ENCODE measurements at places on chromosomes 3 and 15.

GRCh38 chr3:38480930-38481329, 15.2 kb upstream of the EXOG start:
- DNase-seq: no peak

DNA sequence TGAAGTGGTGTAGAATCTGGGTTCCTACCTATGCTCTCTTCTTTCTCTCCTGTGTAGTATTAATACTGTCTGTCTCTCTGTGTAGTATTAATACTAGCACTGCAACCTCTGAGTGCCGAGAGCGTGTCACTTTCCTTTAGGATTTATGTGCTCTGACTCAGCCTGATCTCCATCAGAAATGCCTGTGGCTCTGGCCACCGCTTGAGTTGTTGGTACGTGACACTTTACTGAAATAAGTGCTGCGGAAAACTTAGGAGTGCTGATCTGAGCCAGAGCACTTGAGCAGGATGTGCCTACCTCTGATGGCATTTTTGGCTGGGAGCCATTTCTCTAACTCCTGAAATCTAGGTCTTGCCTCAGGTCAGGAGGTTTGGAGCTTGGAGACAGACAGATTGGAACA, 807.4 kb downstream of the SQOR start:
- DNase-seq: no peak

GRCh38 chr3:127637971-127638370, 9.0 kb downstream of the PODXL2 start:
- no peak for DNase-seq

- no peak for DNase-seq
These were observed 25.4 kb upstream of the SRP14 start for GRCh38 chr15:40064231-40064894.

DNA sequence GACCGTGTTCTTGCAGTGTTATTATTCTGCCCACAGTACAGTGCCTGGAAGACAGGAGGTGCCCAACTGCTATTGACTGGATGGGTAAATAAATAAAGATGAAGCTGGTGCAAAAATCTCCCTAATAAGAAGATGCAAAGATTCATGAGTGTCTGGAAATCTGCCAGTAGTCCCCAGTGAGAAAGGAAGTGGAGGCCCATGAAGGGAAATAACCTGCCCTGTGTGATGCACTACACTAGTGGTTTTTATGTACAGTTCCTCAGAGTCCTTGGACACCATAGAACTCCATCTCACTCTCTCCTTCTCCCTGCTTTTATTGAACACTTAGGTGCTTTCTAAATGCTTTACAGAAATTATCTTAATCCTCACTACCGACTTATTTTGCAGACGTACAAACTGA, 8.3 kb upstream of the SUCLG2 start:
- DNase-seq: no peak

- DNase-seq: no peak
These were observed 138.2 kb downstream of the PLD1 start for GRCh38 chr3:171672124-171672523.

DNA sequence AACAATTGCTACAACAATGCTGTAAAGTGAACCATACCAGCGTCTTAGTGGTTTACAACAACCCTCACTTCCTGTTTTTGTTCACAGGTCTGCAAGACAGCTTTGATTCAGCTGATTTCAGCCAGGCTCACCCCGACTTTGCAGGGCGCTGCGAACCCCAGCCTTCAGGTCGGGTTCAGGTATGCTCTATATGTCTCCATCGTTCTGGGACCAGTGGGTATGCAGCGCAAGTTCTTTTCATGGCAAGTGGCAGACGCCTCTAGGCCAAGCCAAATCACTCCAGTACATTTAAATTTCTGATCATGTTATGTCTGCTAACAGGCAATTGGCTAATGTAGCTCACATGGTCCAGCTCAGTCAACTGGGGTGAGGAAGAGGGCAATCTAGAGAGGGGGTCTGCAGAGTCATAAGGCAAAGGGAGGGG, 52.4 kb upstream of the RGMA start:
- no peak for DNase-seq

DNA sequence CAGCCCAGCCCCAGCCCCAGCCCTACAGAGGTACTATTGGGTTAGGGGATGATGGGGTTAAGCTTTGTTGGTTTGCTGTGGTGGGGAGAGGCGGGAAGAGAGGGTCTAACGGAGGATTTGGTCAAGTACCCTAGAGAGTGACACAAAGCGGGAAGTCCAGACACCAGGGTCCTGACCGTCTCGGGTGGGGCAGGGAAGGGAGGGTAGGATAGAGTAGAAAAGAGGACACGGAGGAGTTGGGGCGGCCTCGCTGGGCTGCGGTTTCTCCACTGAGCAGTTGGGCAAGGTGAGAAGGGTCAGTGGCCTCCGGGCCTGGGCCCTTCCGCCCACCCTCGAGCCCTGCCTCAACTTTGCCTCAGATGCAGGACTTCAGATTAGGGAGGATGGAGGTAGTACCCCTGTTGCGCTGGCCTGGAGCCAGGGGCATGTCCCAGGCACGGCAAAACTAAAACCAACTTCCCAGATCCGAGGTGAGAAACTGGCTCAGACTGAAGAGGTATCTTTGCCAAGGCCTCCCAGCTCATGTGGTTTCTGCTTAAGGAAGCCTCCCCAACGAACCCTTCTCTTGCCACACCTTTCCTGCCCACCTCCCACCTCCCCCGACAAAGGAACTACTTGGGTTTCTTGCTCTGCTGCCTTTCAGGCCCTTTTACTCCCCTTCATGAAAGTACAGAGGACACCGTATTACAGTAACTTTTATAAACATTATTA, 551 bp downstream of the PML start:
- no peak for DNase-seq

GRCh38 chr3:160826408-160826807, 70.4 kb downstream of the PPM1L start:
- no peak for DNase-seq

DNA sequence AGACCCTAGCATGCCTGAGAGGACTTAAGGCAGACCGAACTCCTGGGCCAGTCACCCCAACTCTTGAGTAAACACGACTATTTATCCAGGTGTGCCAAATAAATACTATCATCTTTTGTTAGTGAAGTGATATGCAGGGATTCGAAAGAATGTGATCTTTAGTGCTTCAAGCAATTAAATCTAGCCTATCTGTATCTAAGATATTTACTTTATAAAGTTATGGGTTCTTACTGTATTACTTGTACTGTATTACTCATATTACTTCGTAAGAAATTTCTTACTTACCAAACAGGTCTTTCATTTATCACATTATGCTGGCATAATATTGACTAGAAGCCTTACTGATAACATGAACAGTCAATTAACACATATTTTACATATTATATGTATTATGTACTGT, 211.6 kb upstream of the NECTIN3 start:
- DNase-seq: no peak

GRCh38 chr3:195302431-195302830, 31.5 kb upstream of the XXYLT1 start:
- DNase-seq: no peak

GRCh38 chr3:166071-166470, 30.5 kb upstream of the CHL1 start:
- DNase-seq: no peak

- no peak for DNase-seq
These were observed 61.9 kb upstream of the C3orf80 start for GRCh38 chr3:160163229-160163878.

GRCh38 chr3:150761831-150762661, 923 bp downstream of the SIAH2 start:
- DNase-seq: peak; percentile 14

DNA sequence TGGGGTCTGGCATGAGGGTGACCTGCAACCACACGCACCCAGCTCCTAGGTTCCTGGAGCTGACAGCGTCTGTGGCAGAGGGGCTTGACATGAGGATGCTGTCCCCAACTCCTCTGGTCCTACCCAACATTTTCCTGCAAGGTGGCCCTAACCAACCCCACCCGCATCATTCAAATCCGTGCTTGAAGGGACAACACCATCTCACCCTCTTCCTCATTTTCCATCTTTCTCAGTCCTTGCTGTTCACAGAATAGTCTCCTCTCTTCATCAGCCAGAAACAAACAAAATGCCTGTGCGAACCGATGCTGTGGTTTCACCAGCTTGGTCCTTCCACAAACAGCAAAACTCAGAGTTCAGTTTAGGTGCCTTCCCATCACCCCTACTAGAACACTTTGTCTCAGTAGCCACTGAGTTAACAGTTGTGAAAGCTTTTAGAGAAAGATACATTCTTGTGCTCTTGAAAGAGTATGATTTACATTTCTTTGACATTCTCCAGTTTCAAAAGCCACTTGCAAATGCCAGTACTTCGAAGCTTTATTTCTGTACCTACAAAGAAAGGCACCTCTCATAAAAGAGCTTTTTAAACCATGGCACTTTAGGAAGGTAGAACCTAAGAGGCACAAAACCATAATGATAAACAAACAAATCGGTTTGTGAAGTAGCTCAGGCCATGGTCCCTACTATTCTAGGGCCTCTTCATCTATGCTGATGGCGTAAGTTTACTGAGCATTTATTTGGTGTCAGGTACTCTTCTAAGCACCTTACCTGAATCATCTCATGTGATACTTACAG, 360.1 kb downstream of the SHQ1 start:
- DNase-seq: no peak

GRCh38 chr15:31161951-31162350, 60.4 kb upstream of the TRPM1 start:
- no peak for DNase-seq

DNA sequence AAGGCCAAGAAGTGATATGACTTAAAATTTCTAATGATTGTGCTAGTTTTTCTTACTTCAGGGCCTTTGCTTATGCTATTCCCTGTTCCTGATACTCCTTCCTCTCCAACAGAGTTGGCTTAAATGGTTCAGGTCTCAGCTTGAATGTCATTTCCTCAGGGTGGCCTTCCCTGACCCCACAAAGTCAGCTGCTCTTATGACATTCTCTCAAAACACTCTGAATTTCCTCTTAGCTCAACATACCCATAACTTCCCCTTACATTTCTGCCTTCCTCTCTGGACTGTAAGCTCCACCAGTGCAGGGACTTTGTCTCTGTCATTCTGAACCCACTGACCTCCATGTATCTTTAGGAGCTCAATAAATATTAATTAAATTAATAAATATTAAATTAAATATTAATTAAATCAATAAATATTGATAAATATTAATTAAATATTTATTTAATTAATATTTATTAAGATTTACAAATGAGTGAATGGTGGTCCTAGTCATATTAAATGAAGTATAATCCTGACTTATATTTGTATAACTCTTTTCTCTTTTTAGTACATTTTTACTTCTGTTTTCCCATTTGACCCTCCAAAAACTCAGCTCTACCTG, 17.9 kb upstream of the TMCC1 start:
- no peak for DNase-seq

- DNase-seq: no peak
These were observed 55.4 kb upstream of the GRIP2 start for GRCh38 chr3:14595561-14595960.

GRCh38 chr3:191357909-191358308, 27.6 kb upstream of the UTS2B start:
- no peak for DNase-seq

- DNase-seq: no peak
These were observed 48.1 kb upstream of the TPM1 start for GRCh38 chr15:62994439-62994838.

DNA sequence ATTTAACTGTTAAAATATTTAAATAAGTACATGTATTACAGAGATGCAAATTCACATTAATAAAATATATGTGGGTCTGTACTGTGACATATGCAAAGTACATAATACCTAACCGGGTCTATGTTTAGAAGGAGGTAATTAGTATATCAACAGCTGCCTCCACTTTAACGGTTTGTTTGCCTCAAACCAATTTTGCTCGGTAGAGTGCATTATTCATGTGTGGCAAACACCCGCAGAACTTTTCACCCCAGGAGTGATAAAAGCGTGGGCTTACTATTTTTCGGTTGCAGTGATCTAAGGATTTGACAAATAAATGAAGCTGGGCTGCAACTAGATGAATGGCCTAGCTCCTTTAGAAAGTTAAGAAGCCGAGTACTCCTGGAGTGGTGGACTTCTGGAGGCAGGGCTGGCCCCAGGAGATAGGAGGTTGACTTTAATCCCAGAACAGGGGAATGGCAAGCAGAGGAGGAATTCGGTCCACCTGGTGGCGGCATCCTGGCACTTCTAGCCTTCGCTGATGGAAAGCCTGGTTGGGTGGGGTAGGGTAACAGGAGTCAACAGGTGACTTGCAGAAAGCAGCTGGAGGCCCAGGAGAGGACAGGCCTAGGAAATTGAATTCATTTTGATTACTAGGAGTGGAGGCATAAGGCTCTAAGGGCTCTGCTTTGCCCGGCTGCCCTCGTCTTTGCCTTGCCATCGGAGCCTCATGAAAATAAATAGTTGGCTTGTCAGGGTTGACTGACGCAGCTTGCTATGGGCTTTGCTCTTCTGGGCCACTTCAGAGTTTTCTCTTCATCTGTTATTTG, 2.4 kb downstream of the SLCO3A1 start:
- no peak for DNase-seq

DNA sequence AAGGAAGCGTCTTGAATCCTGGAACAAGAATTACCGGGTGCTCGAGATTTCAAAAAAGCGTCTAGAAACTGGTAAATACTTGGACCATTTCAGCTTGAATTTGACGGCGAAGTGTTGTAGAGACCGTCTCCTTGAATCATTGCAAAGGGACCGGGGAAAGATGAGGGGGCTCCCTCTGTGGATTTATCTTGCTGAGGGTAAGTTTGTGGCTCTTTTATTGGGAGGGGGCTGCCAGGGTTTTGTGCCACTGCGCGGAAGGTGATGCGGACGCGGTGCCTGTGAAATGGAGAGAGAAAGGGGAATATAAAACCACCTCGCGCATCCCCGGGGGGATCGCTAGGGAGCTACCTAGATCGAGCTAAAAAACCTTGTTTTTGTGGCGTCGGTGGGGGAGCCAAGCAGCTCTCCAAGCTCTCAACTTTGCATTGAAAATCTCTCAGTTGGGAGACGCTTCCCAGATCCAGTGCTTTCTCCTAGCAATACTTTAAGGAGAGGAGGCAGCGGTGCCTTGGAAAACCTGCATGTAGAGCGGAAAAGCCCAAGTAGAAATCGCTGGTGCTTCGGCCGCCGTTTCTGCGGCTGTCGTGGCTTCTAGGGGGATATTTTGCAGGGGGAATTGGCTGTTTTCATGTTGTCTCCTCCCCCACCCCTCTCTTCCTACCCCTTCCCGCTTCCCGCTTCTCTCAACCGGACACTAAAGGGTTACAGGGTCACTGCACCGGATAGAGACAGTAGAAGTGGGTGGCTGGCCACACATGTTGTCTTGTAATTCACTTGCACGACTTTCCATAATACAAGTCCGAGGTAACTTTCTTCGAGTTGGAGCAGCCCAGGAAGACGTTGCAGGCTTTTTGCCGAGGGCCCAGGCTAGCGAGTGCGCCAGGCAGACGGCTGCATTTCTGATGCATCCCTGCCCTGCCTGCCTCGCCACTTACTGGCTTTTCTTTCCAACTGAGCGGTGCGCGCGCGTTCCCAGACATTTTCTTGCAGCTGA, 187.6 kb downstream of the NLGN1 start:
- DNase-seq: no peak

DNA sequence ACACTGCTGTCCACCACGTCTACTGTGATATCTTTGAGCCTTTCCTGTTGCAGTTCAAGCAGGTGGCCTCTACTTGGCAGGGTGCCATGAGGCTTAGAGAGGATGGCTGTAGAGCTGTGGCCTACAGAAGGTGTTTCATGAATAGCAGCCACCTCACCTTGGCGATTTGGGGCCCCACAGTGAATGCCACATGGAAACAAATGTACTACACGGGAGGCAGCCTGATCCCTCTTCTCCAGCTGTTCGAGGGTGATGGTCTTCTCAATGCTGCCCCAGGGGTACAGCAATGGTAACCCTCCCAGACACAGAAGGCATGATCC, 70.7 kb downstream of the FAM43A start:
- no peak for DNase-seq

GRCh38 chr15:34367101-34368081, at the start of gene LPCAT4:
Gene LPCAT4 (minus strand): TSS chr15:34367196. CDS start chr15:34367100, 96 bp downstream.
- DNase-seq: peak; percentile 84

GRCh38 chr3:99951701-99952100, 134.0 kb downstream of the CMSS1 start:
- no peak for DNase-seq

All from T-helper 17 cell (primary cell).